Vagina (tissue), 2 donors: ENCODE measurements at places on chromosomes 16 and 17.

GRCh38 chr16:31455601-31456314 lies 3.5 kb upstream of the ARMC5 start:
- no peak for DNase-seq

DNA sequence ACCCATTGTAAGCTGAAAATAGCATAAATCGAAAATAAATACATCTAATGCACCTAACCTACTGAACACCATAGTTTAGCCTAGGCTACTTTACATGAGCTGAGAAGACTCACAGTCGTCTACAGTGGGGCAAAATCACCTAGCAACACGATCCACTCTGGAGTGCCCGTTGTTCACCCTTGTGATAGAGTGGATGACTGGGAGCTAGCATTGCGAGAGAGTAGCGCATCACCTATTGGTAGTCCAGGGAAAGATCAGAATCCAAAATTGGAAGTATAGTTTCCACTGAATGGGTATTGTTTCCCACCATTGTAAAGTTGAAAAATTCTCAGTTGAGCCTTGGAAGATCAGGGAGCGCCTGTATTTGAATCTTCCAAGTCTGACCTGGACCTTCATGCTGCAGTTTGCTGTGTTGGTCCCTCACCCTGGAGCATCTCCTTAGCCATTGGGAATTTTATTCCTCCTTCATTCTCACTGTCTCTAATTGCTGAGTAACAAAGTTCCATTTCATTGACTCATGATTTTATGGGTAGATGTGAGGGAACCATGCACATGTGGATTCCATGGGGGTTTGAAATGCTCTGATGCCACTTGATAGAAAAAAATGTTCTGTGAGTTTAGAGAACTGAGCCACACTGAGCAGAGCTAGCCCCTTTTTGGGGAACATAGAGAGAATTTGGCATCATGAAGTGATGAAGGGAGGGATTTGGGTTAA lies 19.6 kb downstream of the AKAP1 start:
- no peak for DNase-seq

DNA sequence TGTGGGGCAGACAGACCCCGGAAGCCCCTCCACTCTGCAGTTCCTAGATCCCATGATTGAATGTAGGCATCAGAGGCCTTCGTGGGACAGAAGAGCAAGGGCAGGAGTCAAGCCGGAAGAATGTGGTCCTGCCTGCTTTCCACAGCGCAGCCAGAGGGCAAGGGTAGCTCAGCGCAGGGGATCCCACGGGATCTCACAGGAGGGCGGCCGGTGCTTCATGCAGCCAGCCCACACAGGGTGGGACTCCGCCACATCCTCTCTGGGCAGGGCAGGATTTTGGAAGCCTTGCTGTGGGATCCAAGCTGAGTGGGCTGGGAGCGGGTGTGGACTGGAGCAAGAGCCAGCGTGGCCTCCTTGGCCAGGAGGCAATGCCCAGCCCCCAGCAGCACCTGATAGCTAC lies 13.0 kb downstream of the KATNB1 start:
- no peak for DNase-seq

DNA sequence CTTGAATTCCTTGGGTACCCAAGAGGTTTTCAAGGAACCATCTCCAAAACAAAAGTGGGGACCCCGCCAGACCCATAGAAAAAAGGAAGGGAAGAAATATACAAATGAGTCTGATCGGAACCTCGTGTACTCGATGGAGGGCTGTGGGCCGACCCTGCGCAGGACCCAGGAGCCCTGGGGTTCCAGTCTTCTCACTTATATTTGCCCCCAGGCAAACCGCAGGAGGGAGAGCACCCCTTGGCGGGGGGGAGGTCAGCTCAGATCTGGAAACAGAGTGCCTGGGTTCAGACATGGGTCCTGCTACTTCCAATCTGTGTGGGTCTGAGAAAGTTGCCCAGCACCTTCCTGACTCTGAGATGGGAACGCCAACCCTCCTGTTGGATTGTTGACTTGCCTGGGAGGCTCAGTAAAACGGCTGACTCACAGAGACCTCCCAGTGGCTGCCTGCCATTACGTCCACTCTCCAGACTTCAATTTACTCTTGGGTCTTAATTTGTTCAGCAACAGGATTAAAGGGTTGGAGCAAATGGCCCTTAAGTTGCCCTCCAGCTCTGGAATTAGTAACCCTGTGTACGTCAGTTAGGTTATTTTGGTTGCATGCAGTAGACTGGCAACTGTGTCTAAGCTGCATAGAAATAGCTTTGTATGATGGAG lies 24.9 kb upstream of the CACNG4 start:
- DNase-seq: no peak

DNA sequence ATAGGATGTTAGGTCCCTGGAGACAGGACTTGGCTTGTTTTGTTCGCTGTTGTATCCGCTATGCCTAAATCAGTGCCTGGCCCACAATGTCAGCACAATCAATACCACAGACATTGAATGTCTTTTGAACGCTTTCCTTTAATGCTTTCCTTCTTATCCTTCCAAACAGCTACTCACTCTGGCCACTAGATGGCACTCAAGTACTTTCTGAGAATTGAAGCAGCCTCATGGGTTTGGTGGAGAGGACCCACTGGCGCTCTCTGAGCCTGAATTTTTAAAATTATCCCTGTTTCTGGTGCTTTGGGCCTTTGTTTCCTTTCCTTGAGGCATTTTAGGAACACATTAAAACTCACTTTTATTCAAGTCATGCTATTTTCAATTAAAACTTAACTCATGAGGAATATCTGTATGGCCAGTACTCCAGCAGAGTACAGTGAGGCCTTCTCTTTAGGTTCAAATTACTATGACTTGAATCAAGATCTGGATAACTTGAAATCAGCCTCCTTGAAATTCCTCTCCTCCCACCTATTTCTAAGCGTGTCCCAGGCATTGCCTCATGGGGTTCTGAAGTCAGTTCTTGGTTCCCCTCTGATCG lies 3.2 kb upstream of the NLRP1 start:
- no peak for DNase-seq

GRCh38 chr17:6491071-6491700 lies 46.9 kb downstream of the PIMREG start:
- DNase-seq: no peak

- DNase-seq: no peak
These were observed 34.8 kb downstream of the C17orf67 start for GRCh38 chr17:56798916-56799315.

DNA sequence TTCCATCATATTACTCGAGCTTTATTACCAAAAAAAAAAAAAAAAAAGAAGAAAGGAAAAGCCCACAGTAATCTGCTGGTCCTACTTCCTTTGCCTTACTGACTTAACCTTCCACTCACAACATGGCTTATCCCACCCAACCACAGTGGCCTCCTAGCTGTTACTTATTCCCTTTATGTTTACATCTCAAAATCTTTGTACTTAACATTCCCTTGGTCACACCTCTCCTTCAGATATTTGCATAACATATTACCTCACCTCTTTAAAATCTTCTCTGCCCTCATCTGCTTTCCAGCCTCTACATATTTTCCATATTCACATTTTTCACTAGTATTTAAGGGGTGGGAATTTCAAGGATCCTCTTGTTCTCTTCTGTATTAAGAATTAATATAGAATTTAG lies 327.0 kb upstream of the TBX2 start:
- no peak for DNase-seq

GRCh38 chr16:27254262-27254811 lies 14.2 kb downstream of the NSMCE1 start:
- no peak for DNase-seq

GRCh38 chr17:74742153-74742515 lies 5.1 kb downstream of the RAB37 start:
- no peak for DNase-seq

DNA sequence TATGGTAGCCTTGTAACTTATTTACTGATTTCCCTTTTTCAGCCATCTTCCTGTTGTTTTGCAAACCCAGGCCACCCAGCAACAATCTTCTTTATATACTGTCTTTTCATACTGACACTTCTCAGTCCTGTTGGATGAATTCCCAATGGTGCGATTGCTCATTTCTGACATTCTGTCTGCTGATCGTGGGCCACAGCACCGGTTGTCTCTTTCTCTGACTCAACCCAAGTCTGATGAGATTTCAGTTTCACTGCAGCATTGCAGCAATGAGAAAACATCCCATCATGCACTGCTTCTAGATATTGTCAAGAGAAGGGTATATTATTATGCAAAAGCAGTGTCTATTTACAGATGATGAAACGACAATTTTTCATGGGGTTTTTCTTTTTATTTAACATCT lies 349.2 kb upstream of the HSBP1 start:
- DNase-seq: no peak

GRCh38 chr17:45243750-45244149 lies 18.1 kb downstream of the SPATA32 start:
- DNase-seq: no peak

GRCh38 chr16:12419151-12419550 lies 384.5 kb downstream of the CPPED1 start:
- no peak for DNase-seq

- DNase-seq: no peak
These were observed 1.8 kb downstream of the MAP3K14 start for GRCh38 chr17:45314741-45315647.

- no peak for DNase-seq
These were observed 20.0 kb downstream of the ARHGAP23 start for GRCh38 chr17:38448208-38448771.

- no peak for DNase-seq
These were observed 72.8 kb downstream of the WWP2 start for GRCh38 chr16:69834807-69835466.

DNA sequence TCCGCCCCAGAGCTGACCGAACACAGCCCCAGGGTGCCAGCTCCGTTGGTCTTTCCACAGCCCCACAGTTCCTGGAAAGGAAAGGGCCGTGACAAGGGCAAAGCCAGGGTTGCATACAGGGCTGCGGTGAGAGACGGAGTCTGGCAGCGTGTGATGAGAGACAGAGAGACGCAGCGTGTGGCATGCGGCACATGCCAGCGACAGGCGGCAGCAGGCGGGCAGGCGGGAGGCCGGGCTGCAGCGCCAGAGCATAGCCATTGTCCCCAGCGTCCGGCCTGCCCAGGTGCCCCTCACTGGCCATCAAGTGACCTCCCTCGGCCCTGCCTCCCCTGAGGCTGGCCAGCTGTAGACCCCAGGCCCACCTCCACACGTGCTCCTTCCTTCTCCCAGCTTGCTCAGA lies 8.6 kb downstream of the RTN4RL1 start:
- DNase-seq: no peak

- DNase-seq: no peak
These were observed 205.5 kb downstream of the NTN1 start for GRCh38 chr17:9226794-9227135.

- no peak for DNase-seq
These were observed 942 bp downstream of the LDAF1 start for GRCh38 chr16:21159281-21159951.

DNA sequence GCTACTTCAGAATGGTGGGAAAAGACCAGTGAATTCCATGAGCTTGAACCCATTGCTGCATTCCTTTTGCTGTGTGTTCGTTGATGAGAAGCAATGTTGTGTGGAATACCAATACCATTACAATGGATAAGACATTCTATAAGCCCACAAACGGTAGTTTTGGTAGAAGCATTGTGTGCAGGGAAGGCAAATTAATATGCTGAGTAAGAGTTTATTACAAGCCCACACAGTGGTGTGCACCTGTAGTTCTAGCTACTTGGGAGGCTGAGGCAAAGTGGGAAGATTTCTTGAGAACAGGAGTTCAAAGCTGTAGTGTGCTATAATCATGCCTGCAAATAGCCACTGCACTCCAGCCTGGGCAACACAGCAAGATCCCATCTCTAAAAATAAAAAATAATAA lies 19.9 kb upstream of the TENT4B start:
- no peak for DNase-seq

DNA sequence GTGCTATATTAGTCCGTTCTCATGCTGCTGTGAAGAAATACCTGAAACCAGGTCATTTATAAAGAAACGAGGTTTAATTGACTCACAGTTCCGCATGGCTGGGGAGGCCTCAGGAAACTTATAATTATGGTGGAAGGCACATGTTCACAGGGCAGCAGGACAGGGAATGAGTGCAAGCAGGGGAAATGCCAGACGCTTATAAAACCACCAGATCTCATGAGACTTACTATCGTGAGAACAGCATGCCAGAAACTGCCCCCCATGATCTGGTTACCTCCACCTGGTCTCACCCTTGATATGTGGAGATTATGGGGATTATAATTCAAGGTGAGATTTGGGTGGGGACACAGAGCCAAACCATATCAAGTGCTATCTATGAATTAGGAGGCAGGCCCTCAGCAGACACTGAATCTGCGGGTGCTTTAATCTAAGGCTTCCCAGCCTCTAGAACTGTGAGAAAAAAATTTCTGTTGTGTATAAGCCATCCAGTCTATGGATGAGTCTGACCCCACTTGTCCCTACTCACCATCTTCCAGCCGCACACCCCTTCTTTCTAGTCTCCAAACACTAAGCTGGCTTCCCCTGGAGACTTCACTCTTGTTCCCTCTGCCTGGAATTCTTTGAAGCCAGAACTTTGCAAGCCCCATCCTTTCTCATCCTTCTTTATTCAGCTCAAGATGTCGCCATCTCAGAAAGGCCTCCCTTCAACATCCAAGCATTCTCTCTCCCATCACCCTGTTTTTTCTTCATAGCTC lies 772 bp upstream of the NUP93 start:
- DNase-seq: no peak

GRCh38 chr16:96935-97381 lies 18.9 kb downstream of the MPG start:
- DNase-seq: no peak

DNA sequence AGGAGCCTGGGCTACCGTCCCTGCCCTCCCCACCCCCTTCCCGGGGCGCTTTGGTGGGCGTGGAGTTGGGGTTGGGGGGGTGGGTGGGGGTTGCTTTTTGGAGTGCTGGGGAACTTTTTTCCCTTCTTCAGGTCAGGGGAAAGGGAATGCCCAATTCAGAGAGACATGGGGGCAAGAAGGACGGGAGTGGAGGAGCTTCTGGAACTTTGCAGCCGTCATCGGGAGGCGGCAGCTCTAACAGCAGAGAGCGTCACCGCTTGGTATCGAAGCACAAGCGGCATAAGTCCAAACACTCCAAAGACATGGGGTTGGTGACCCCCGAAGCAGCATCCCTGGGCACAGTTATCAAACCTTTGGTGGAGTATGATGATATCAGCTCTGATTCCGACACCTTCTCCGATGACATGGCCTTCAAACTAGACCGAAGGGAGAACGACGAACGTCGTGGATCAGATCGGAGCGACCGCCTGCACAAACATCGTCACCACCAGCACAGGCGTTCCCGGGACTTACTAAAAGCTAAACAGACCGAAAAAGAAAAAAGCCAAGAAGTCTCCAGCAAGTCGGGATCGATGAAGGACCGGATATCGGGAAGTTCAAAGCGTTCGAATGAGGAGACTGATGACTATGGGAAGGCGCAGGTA lies 762 bp downstream of the CDK12 start:
- no peak for DNase-seq

GRCh38 chr17:1606352-1606985 lies 22.2 kb downstream of the SLC43A2 start:
- no peak for DNase-seq

GRCh38 chr17:82051776-82052637 lies at the start of the genes GPS1 and RFNG:
Gene GPS1, plus strand, starts transcription at chr17:82051898. Its CDS starts 34 bp downstream, at chr17:82051932.
Gene RFNG, minus strand, starts transcription at chr17:82051811. Its CDS starts 45 bp downstream, at chr17:82051766.
- no peak for DNase-seq
